ENCODE measurements at places on chromosomes 5 and 9.

- DNase-seq = no peak
Measured at GRCh38 chr9:89036891-89037290, 45.6 kb downstream of the S1PR3 start.

DNA sequence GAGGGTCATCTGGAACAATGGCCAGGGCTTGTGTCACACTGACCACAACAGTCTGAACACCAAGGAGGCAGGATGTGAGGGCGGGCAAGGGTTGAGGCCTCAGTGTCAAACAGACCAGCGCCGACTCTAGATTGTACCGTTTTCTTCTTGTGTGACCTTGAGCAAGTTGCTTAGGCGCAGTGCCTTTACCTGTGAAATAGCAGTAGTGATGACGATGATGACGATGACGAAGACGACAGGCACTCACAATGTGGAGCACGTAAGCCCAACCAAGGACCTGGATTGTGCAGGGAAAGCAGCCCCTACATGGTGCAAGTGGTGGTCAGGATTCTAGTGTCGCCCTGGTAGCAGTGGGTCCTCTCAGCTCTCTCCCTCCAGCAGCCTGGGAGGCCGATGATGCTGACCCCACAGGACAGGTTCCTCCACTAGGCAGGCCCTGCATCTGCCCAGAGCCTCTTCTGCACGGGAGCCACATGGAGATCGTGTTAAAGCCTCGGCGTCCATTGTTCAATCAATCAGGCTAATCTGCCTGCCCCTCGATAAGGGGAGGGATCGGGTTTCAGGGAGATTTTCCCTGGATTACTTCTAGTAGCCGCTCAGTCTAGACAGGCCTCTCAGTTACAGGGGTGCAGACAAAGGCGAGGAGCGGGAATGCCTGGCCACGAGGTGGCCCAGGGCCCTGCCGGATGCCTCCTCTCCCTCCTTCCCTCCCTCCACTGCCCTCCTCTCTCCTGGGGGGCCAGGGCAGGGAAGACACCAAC lies 91.7 kb downstream of the MACROH2A1 start:
- no peak for DNase-seq

- DNase-seq = no peak
Measured at GRCh38 chr9:36590231-36590630, 17.5 kb downstream of the MELK start.

DNA sequence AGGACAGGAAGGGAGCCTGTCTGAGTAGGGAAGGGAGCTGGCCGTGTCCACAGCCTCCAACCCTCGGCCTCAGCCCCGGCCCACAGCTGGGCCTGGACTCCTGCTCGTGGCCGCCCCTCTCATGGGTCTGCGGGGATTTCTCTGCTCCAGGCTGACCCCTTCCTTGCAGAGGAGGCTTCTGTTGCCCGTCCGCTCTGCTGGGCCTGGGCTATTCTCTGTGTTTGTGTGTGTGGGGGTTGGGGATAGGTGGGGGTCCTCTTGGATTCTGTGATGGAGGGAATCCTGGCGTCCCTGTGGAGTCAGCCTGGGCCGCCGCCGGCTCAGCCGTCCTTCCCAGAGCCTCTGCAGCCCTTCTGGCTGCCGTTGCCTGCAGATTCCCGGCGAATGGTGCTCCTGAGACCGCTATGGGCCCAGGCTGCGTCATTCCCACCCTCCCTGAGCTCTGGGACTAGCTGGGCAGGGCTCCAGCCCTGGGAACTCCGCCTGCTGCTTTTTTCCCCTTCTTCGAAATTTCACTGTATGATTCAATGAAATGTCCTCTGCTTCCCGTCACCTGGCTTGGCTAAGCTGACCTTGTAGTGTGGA lies 64.2 kb downstream of the FGF18 start:
- no peak for DNase-seq

DNA sequence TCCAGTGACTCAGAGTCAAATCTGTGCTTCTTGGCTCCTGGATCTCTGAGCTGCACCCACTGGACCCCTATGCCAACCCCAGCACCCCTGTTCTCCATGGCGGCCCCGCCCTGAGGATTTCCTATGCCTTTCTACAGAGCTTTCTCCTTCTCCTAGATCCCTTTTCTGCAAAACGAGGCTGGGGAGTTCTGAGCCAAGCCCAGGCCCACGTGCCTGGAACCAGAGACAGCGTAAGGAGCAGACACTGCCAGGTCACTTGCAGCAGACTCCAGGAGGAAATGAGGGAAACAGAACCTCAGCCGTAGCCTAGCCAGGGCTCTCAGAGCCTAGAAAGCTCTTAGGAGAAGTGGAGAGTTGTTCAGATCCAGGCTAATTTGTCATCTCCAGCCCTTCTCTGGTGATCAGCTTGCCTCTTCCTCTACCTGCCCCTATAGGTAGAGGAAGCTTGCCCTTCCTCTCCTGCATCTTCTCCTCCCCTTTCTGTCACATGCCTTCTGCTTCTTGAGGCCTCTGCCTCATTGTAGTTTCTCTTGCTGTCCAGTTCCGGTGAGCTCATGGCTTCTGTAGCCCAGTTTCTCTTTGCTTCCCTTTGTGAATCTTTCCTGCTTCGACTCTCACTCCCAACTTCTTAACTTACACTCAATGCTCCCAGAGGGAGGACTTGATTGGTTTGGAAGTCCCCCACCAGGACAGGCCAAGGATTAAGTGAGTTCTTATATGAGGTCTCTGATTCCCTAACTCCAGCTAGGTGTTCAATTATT lies 163.4 kb downstream of the RGS3 start:
- no peak for DNase-seq

DNA sequence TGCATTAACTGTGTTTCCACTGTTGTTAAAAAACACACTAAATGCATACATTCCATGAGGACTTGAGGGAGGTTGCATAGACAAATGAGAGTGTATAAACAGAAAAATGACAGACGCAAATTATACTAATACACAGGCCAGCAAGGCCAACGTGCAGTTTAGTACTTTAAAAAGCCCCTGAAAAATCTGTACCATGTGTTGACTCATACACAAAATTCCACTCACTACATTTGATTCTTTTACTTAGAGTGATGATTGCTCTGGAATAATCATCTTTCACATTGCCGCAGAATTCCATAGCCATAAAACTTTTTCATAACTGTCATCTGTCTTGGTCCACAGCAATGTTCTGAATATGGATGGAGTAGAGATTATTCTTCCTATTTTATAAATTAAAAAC lies 215.7 kb downstream of the FAM114A2 start:
- DNase-seq = no peak

- no peak for DNase-seq
Measured at GRCh38 chr5:15524712-15525111, 24.7 kb downstream of the FBXL7 start.

GRCh38 chr5:6432206-6432605 lies 16.5 kb upstream of the UBE2QL1 start:
- no peak for DNase-seq

DNA sequence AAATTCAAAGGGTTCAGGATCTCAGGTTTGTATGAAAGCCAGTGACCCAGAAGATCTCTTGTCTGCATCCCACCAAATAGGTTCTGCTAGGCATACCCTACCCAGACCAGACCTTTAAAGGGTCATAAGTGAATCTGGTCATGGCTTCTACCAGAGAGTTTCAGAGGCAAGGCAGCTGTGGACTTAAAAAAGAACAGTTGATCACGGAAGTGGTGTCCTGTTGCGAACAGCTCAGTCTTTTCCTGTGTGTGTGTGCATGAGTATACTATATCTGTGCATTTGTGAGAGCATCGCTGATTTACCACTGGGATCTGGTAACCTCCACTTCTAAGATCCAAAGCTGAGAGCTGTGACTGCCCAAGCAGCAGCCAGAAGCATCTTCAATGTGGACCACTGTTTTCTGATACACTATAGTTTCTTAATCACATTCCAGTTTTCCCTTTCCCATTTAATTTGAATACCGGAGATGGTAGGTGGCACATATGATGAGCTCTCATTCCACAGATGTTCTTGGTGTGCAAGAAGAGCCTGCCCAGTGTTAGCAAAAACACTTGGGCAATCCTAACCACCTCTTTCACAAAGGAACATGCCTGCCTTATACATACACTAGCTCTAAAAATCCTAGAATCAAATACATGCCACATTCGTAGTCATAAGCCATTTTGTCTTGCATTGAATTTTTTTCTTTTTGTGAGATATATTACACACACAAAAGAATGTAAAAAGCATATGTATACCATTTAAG lies 36.2 kb upstream of the OR2S2 start:
- no peak for DNase-seq

GRCh38 chr5:2656206-2656605 lies 95.3 kb downstream of the IRX2 start:
- no peak for DNase-seq

- no peak for DNase-seq
Measured at GRCh38 chr9:85942913-85943709, 2.2 kb downstream of the NAA35 start.

GRCh38 chr5:139571966-139572365 lies 10.8 kb downstream of the UBE2D2 start:
- DNase-seq = no peak

DNA sequence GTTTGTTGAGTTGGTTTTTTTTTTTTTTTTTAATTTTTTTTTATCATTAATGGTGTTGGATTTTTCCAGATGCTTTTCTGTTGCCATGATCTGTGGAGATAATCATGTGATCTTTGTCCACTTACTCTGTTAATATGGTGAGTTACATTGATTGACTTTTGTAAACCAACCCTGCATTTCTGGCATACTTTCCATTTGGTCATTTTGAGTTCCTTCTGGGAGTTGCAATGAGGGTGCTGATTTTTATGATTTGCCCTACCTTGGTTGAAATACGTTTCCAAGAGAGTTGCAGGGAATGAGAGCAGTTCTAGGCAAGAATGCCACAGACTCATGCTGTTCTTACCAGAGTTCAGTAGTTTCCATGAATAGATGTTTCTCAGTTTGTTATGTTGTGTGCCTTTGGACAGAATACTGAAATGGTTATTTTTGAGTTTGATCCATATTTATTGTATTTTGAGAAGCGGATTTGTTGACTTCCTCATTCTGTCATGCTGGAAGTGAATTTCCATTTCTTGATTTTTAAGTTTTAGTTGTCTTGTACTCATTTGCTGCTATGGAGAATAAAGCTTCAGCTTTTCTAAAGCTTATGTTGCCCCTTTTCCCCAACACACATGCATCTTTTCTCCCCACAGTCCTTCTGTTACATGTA lies 69.0 kb downstream of the SCAMP1 start:
- DNase-seq = no peak

GRCh38 chr9:86181379-86182315 lies 77.8 kb downstream of the C9orf153 start:
- no peak for DNase-seq

GRCh38 chr5:111348661-111349329 lies 124.6 kb downstream of the CAMK4 start:
- DNase-seq = no peak

DNA sequence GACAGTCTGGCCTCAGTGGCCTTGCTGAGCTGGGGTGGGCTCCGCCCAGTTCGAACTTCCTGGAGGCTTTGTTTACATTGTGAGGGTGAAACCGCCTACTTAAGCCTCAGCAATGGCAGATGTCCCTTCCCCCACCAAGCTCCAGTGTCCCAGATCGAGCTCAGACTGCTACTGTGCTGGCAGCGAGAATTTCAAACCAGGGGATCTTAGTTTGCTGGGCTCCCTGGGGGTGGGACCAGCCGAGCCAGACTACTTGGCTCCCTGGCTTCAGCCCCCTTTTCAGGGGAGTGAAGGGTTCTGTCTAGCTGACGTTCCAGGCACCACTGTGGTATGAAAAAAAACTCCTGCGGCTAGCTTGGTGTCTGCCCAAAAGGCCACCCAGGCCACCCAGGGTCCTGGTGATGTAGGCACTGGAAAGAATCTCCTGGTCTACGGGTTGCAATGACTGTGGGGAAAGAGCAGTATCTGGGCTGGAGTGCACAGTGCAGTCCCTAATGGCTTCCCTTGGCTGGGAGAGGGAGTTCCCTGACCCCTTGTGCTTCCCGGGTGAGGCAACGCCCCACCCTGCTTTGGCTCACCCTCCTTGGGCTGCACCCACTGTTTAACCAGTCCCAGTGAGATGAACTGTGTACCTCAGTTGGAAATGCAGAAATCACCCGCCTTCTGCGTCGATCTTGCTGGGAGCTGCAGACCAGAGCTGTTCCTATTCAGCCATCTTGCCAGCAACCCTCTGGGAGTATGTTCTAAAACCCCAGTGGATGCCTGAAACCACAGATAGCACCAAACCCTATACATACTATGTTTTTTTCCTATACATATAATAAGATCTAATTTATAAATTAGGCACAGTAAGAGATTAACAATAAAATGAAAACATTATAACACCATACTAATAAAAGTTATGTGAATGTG lies 95.5 kb downstream of the TMEM161B start:
- DNase-seq = no peak

GRCh38 chr5:80275347-80275746 lies 19.5 kb upstream of the SERINC5 start:
- peak; percentile 80 for DNase-seq

DNA sequence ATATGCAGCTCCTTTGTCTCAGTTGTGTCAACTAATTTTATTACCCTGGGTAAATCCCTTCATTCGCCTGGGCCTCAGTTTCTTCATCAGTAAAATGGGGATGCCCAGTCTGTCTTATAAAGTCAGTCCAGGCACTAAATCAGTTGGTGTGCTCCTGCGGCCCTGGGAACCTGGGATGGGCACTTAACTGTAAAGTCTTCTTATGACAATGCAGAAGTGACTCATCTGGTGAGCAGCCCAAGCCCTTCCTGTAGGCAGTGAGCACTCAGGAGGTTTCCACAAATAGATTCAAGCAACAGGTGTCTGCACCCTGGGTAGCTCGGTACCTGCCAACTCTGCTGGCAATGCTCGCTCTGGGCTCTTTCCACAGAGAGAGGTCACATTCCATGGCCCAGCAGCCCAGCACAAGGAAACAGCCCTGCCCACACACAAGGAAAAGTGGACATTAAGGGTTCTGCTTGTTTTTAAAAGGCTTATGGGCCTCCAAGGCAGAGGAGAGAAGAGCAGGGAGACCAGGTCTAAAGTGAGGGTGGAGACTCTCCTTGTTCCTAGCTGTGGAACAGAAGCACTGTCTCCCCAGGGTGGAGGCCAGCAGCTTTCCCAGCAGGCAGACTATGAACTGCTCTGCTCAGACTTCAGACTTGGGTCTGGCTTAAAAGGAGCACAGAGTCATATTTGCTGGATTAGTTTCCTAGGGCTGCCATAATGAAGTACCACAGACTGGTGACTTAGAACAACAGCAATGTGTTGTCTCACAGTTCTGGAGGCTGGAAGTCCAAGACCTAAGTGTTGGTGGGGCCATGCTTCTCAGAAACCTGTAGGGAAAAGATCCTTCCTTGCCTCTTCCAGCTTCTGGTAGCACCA lies 89.7 kb upstream of the ADRA1B start:
- DNase-seq = no peak

DNA sequence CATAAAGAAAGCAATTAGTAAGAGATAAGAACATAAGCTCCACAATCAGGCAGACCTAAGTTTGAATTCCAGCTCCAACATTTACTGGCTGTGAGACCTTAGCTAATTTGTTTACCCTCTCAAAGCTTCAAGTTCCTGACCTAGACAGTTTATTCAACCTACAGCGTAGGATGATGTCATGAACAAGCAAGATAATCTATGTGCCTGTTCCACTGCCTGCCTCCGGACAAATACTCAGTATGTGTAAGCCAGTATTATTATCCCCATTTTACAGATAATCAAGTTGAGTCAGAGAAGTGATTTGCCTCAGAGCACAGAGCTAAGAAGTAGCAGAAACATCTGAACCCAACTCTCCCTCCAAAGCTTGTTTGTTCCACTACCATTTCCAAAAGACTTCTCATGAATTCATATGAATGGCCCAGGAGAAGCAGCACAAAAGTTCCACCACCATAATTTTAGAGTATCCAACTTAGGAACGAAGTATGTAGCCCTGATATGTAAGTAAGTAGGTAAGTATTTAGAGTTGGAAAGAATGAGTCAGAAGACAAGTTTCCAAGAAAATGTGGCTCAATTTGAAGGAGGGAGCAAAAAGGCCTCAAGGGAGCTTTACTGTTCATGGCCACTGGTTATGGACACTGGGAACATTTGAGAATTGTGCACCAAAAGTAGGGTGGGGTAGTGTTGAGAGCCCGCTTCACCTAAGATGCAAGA lies 398.2 kb downstream of the NFIB start:
- DNase-seq = no peak

Measured in SK-MEL-5 (cell line).